ENCODE measurements at places on chromosomes 4 and X.

GRCh38 chr4:92362028-92362427 is 58.3 kb downstream of the GRID2 start:
- no peak for DNase-seq

DNA sequence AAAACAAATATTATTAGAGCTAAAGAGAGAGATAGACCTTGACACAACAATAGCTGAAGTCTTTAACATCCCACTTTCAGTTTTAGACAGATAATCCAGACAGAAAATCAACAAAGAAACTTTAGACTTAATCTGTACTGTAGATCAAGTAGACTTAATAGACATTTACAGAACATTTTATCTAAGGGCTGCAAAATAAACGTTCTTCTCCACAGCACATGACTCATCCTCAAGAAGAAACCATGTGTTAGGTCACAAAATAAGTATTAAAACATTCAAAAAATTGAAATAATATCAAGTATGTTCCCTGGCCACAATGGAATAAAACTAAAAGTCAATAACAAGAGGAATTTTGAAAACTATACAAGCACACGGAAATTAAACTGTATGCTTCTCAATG is 1510.3 kb upstream of the PCDH10 start:
- no peak for DNase-seq

GRCh38 chr4:85615952-85616351 is 141.0 kb downstream of the ARHGAP24 start:
- no peak for DNase-seq

GRCh38 chrX:30580641-30581040 is 3.1 kb upstream of the TASL start:
- no peak for DNase-seq

DNA sequence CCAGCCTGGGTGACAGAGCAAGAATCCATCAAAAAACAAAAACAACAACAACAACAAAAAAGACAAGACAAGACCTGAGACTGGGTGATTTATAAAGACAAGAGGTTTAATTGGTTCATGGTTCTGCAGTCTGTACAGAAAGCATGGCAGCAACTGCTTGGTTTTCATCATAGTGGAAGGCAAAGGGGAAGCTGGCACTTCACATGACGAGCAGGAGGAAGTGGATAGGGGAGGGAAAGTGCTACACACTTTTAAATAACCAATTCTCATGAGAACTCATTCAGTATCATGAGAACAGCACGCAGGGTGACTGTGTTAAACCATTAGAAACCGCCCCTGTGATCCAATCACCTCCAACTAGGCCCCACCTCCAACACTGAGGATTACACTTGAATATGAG is 28.4 kb upstream of the SLC10A7 start:
- no peak for DNase-seq

DNA sequence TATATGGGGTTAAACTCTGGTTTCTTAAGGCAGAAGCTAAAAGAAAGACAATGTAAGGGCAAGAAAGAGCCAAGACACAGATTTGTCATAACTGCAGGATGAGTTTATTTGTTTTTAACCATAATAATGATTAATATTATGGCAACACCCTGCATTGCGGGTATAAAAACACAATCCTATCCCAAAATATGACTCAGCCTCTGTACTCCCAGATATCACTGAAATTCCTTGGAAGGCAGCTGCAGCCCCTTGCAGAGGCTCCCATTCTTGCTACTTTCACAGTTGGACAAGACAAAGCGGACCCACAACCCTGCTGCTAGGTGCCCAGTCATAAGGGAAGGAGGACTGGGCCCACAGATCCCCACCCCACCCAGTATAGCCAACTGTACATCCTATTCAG is 20.4 kb upstream of the FGF16 start:
- no peak for DNase-seq

DNA sequence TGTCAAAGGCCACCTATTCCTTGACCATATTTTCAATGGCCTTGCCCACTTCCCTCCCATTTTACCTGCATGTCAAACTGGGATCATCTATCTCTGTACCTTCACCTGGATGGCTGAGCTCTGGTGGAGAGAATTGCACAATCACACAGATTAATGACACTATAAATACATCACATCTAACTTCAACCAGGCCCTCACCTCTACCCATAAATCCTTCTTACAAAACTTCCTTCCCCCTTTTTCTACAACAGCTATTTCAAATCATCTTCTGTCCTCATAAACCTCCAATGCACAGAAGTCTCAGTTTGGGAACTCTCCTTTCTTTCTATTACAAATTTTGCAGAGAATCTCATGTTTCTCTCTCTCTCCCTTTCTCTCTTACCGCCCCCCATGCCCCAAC is 9.2 kb downstream of the PALLD start:
- no peak for DNase-seq

GRCh38 chr4:100708776-100709175 is 191.0 kb upstream of the EMCN start:
- no peak for DNase-seq

DNA sequence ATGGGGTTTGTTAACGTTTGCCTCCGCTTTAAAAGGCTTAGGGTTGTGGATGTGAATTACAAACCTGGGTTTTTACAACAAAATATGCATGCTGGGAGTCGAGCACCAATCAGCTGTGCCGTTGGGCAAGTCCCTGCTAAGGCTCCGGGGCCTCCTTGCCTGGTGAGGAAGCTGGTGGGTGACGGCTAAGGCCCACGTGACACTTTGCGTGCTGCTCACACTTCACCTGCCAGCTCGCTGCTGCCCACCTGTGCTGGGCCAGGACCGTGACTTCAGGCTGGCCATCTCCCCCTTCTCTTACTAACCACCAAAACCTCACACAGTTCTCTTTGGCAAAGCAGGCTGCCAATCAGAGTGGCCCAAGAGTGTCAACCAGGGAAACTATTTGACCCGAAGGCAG is 178.3 kb downstream of the AFAP1 start:
- no peak for DNase-seq

DNA sequence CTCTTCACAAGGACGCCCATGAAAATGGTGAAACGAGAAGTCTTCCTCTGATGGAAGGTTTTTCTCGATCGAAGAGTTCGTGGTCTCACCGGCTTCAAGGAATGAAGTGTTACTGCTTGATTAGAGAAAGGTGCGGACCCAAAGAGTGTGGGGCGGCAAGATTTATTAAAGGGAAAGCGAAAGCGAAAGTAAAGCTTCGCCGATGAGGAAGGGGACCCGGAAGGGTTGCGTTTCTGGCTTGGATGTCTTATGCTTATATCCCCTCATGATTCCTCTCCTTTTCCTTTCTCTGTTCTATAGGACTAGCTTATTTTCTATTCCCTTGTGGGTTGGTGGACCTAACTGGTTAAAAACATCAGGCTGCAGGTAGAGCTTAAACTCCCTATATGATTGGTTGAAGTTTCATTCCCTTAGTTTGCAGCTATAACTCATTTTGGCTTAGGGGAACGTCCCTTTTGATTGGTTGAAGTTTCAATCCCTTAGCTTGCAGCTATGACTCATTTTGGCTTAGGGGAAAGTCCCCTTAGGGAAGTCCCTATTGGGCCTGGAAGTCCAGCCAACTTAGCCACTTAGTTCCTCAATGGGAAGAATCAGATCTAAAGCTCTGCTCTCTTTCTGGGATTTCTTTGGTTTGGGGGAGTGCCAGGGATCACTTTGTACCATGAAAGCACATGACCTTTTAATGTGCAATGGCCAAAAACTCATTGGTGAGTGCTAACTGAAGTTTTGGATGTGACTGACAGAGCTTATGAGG is 1025.0 kb upstream of the PCDH10 start:
- DNase-seq: no peak

DNA sequence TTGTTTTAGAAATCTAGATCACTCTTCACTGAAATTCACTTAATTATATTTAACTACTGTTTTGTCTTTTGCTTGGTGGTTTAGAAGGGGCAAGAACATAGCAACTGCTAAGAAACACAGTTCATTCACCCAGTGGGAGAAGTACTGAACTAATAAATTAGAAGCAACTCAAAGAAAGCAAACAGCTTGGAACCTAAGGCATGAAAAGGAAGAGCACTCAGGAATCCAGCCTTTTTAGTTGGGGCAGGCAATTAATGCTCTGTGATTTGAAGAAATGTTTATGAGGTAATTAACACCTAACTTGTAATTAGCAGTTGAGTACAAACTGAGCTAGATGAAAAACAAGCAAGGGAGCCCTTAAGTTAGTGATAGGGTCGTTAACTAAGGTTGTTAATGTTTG is 22.8 kb downstream of the SEPTIN11 start:
- no peak for DNase-seq

DNA sequence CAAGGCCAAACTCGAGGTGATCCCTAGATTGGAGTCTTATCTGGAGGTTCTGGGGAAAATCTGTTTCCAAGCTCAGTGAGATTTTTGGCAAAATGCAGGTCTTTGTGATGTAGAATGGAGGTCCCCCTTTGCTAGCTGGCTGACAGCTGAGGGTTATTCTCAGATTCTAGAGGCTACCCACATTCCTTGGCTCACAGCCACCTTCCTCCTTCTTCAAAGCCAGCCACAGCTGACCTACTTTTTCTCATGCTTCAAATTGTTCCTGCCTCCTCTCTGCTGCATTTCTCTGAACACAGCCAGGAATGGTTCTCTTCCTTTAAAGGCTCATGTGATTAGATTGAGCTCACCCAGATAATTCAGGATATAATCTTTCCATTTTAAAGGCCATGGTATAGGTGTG is 86.9 kb downstream of the VCX3A start:
- DNase-seq: no peak

GRCh38 chr4:143346206-143346605 is 9.5 kb downstream of the GAB1 start:
- DNase-seq: no peak

GRCh38 chr4:40688446-40689095 is 58.9 kb upstream of the RBM47 start:
- no peak for DNase-seq

DNA sequence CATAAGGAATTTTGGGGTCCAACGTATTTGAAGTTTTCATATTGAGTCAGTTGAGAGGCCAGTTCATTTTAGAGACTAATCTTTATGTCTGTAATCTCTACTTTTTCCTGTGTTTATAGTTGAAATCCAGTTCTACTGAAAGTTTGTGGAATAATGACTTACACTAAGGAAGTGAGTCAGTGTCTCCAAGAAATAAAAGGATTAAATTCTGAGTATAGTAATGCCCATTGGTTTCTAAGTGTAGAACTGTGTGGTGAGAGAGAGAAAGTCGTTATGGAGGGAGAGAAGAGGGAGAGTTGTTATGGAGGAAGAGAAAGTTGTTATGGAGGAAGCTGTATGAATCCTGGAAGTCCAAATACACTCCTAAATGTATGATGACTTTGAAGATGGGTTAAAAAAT is 264.6 kb upstream of the HAND2 start:
- DNase-seq: no peak

DNA sequence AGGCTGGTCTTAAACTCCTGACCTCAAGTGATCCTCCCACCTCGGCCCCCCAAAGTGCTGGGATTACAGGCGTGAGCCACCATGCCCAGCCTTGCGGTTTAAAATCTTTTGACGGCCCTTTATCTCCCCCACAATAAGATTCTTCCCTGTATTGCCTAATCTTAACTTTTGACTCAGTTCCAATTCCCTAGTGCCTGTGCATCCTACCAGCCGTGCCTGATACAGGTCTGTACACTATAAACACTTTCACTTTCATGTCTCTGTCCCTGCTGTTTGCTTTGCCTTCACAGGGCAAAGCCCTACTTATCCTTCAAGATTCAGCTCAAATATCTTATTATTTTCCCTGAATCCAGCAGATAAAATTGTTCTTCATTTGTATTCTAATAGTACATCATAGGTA is 74.6 kb downstream of the WDR44 start:
- DNase-seq: no peak

- no peak for DNase-seq
Measured at GRCh38 chr4:73573794-73574528, 46.3 kb downstream of the RASSF6 start.

- no peak for DNase-seq
Measured at GRCh38 chr4:72666910-72667309, 97.9 kb upstream of the ADAMTS3 start.

DNA sequence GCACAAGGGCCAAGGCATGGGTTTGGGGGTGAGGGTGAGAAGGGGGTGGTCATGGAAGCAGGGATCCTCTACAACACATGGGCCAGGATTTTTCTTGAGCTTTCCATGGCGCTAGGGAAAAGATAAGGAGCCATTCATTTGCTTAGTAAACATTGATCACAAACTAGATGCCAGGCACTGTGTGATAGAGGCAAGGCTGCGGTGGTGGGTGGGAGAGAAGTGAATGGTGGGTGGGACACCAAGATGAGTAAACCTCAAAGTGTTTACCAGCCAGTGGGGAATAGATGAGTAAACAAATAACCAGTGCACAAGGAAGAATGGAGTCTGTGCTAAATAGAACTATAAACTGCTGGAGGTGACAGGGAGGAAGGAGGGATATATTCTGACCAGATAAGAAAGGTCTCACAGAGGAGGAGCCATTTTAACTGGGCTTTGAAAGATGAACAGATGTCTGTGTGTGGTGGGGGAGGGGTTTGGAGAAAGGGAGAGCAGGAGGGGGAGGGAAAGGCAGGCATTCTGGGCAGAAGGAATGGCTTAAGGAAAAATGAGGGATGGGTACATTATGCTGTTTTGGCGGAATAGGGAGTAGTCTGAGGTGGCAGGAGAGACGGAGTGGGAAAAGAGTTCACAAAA is 48.0 kb upstream of the LAS1L start:
- no peak for DNase-seq

DNA sequence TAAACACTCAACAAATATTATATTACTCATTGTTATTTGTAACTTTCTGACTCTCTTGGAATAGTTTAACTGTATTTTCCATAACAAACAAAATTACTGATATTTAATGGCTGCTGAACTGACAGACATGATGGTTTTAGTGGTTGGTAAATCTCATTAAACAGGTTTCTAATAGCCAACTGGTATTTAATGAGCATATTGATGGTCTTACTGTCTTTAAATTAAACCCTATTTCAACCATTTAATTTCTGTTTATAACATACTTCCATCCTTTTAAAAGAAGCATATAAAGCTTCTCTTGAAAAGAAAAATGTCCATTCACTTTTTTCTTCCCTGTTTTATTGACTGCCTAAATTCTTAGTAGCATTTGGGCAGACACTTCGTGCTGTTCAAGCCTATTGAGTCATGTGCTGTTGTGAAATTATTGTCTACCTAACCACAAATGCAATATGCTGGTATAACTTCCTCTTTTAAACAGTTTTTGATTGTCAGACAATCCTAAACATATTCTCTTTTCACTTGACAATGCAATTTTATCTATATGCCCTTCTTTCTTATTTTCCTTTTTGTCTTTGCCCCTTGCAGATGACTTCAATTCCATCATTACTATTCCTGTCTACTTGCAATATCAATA is 163.9 kb upstream of the SLC7A11 start:
- DNase-seq: no peak

DNA sequence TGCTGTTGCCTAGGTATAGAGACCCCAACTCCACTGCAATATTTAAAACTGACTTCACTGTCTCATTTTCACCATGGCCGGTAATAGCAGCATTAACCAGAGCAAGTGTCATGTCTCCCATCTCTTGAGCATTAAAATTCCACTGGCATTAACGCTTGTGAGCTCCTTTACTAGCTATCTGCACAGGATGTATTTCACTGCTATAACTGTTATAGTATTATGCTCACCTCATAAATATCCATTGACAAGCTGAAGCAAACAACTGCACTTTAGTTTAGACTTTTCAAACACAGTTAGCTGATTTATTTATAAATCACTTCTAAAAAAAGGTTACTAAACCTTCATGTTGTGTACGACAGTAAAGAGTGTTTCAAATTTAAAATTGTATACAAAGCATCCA is 157.8 kb downstream of the ANTXR2 start:
- no peak for DNase-seq
